ENCODE measurements at places on chromosomes 16 and 17.

GRCh38 chr17:28193241-28193640 is 125.8 kb upstream of the TMEM97 start:
- DNase-seq, result no peak

DNA sequence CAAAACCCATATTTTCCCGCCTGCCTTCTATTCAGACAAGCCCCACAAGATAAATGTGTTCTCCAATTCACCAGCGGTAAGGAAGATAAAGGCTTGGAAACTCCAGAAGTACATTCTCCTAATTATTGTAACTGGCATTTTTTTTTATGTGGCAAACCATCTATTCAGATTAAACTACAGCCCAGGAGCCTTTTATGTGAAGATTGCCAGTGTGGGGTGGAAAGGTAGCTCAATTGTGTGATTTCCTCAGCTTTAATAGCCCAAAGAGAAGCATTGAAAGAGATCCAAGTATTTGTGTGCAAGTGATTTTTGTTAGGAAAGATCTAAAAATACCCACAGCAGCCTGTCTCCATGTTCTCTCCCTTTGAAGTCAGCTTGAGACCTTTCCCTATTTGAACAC is 451.4 kb upstream of the CCL2 start:
- no peak for DNase-seq

GRCh38 chr16:85326113-85326793 is 214.0 kb upstream of the CIBAR2 start:
- no peak for DNase-seq

GRCh38 chr16:10879681-10880589 is 2.9 kb downstream of the CIITA start:
- DNase-seq, result no peak

DNA sequence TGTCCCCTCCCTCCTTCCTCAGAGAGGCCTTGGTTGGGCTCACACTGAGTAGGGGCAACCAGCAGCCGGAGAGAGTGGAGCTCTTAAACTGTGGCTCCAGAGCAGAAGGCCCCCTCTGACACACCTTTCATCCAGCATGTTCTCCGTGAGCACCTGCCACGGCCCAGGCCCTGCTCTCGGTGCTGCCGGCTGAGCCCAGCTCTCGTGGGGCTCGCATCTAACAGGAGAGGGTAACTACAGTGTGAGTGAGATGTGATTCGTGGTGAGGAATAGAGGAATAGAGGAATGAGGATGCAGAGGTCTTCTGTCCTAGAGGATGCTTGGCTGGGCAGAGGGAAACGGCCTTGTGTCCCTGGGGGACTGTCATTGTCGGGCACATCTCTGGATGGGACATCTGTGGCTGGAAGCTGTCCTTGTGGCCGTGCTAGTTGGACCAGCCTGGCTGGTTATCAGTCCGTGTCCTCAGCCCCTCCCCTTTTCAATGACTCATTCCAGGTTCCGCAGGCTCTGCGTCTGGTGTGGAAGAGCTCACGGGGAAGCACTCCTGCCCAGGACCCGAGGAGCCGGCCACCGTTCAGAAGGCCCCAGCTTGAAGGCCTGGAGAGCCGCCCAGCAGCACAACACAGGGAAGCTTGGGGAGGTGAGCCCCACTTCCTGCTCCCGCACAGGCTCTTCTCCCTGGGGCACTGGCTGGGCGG is 11.9 kb upstream of the DNASE1 start:
- no peak for DNase-seq

- peak; percentile 22 for DNase-seq
Measured at GRCh38 chr17:10059684-10060211, 138.7 kb downstream of the GAS7 start.

- DNase-seq, result no peak
Measured at GRCh38 chr17:72591289-72592241, 470.7 kb downstream of the SOX9 start.

DNA sequence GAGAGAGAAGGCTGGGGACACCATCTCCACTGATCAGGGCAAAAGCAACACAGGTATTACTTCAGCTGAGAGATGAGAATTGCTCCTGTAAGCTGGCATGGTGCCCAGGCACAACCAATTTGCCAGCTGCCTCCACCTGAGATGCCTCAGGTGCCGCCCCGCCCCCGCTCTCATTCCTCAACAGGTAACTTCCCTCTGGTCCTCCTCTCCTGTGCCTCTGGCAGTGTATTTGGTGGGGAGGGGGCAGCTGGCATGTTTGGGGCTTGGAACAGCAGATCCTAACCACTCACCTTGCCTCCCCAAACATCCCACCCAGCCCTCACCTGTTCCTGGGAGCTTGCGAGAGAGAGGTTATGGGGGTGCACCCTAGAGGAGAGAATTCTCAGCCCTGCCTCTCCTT is 2.9 kb upstream of the SRCIN1 start:
- DNase-seq, result no peak

- DNase-seq, result no peak
Measured at GRCh38 chr17:74995847-74996246, 8.4 kb downstream of the CDR2L start.

GRCh38 chr16:30010844-30011713 is at the start of gene DOC2A:
Gene DOC2A (minus strand): TSS chr16:30011027. CDS start chr16:30010222, 805 bp downstream.
- DNase-seq, result peak; percentile 12

DNA sequence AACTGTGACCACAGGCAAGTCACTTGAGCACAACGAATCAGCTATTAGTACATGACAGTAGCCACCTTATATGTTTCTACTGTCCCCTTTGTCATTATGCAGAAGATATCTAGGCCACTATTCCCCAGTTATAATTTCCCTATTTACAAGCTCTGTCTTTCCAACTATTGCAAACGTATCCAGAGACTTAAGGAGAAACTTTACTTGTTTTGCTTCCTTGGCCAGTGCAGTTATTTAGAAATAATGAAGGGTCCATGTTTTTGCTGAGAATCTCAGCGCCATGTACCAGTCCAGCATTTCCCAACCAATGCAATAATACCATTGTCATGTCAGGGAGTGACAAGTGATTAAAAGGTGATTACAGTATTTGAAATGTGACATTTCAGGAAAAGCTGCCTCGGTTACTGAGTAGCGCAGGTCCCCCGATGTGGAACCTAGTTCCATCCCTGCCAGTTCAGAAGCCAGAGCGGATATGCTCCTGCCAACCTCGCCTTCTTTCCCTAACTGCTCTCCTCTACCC is 743 bp downstream of the ZNF624 start:
- no peak for DNase-seq

DNA sequence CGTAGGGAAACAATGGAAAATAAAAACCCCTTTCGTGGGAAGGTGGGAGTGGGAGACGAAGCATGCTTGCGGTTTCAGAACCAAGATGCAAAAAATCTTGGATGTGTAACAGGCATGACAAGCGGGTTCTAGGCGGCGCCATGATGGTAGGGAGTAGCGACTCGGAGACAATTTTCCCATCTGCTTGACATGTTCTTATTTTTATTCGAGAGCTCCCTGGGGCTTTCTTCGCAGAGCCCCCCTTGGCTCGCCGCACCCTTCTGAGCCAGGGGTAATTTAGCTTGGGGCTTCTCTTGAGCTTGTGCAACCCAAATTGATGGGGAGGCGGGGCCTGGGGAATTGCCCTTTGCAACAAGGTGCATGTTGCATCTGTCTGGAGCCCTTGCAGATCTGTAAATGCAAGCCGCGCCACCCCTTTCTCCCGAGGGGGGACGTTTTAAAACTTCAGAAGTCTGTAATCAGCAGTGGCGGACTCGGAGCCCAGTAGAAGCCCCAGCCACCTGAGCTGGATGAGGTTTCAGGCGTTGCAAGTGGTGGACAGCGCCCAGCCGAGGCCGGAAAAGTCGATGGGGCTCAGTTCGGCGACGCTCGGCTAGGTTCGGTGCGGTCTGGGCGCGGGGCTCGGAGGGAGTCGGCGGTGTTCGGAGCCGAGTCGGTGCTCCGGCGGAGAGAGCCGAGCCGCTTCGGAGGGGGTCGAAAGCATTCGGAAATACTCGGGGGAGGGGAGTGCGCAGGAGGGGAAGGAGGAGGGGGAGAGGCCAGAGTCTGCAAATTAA is 2.9 kb downstream of the GNAO1 start:
- DNase-seq, result peak; percentile 82

All from CD4-positive, alpha-beta T cell treated with Interleukin-21 for 1 hour (primary cell).